ENCODE measurements at places on chromosomes 2 and 18.

GRCh38 chr2:142879151-142879550 is 1.7 kb downstream of the KYNU start:
- H3K27ac ChIP-seq: no peak overlapping the region
- no peaks in the 10 kb centered on the region for H3K36me3 ChIP-seq
- no peaks in the 10 kb centered on the region for H3K4me1 ChIP-seq
- H3K27me3 ChIP-seq: no peaks in the 10 kb centered on the region

GRCh38 chr18:27668158-27668557 is 483.1 kb upstream of the CHST9 start:
- DNase-seq: no peak
- H3K4me1 ChIP-seq: no peaks in the 10 kb centered on the region
- H3K4me3 ChIP-seq: no peak overlapping the region
- H3K27me3 ChIP-seq: no peaks in the 10 kb centered on the region

- no peak overlapping the region for H3K27ac ChIP-seq
- H3K4me3 ChIP-seq: no peak overlapping the region
- peaks cover 99% of the 10 kb centered on the region for H3K36me3 ChIP-seq
- no peak for DNase-seq
- no peaks in the 10 kb centered on the region for H3K4me1 ChIP-seq
- H3K27me3 ChIP-seq: no peaks in the 10 kb centered on the region
These were observed 30.0 kb downstream of the HTR2B start for GRCh38 chr2:231094736-231095346.

- no peak overlapping the region for H3K27ac ChIP-seq
- no peaks in the 10 kb centered on the region for H3K36me3 ChIP-seq
- H3K4me3 ChIP-seq: no peak overlapping the region
- H3K27me3 ChIP-seq: peaks cover 8% of the 10 kb centered on the region
These were observed 99.3 kb upstream of the TMEM18 start for GRCh38 chr2:776487-776886.

DNA sequence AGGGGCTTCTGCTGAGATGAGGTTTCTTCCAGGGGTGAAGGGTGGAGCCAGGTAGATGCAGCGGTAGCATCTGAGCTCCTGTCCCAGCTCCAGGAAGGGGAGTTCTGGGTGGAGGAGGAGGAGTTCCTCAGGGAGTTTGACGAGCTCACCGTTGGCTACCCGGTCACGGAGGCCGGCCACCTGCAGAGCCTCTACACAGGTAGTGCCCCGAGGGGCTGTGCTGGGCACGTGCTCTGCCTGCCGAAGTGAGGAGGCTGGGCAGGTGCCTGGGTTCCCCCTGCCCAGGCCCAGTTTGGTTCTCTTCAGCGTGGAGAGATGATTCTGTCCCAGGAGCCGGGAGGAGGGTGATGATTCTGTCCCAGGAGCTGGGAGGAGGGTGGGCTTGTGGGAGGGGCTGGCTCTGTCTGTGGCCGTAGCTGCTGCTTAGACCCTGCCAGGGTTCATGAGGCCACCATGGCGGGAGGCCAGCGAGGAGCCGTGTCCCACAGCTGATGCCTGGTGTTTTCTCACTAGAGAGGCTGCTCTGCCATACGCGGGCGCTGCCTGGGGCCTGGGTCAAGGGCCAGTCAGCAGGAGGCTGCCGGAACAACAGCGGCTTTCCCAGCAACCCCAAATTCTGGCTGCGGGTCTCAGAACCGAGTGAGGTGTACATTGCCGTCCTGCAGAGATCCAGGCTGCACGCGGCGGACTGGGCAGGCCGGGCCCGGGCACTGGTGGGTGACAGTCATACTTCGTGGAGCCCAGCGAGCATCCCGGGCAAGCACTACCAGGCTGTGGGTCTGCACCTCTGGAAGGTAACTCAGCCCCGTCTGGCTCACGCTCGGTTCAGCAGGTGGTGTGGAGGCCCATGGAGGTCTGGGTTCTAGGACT is 8.2 kb downstream of the CAPN10 start:
- peak; percentile 22 for DNase-seq
- H3K27me3 ChIP-seq: no peaks in the 10 kb centered on the region
- H3K27ac ChIP-seq: no peak overlapping the region
- H3K4me3 ChIP-seq: no peak overlapping the region
- peaks cover 11% of the 10 kb centered on the region for H3K4me1 ChIP-seq
- peaks cover 69% of the 10 kb centered on the region for H3K36me3 ChIP-seq

DNA sequence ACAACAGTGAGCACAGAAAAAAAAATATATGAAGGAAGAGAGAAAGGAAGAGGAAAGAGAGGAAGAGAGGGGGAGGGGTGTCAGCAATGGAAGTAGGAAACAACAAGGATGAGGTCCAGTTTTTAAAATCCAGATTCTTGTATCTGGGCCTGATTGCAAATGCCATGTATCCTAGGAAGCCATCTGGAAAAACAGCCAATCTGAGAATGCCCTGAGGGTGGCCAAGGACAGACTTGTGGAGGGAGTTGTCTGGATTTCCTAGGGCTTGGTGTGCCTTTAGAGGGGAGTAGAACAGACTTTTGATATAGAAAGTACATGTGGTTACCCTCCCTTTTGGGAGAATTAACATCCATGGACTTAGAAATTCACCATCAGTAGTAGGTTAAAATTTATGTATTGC is 47.1 kb downstream of the PRKCE start:
- H3K27me3 ChIP-seq: no peaks in the 10 kb centered on the region
- DNase-seq: no peak
- no peak overlapping the region for H3K27ac ChIP-seq
- no peak overlapping the region for H3K4me3 ChIP-seq
- peaks cover 15% of the 10 kb centered on the region for H3K4me1 ChIP-seq
- H3K36me3 ChIP-seq: no peaks in the 10 kb centered on the region

DNA sequence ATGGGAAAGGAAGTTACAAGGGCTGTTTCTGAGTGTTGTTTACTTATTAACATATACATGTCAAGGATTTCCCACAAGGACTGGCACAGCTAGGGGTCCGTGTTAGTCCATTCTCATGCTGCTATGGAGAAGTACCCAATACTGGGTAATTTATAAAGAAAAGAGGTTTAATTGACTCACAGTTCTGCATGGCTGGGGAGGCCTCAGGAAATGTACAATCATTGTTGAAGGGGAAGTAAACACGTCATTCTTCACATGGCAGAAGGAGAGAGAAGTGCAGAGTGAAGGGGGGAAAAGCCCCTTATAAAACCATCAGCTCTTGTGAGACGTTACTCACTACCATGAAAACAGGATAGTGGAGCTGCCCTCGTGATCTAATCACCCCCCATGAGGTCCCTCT is 128.9 kb upstream of the CELF4 start:
- H3K4me1 ChIP-seq: no peaks in the 10 kb centered on the region
- no peaks in the 10 kb centered on the region for H3K27me3 ChIP-seq
- H3K4me3 ChIP-seq: no peak overlapping the region
- no peak overlapping the region for H3K27ac ChIP-seq

DNA sequence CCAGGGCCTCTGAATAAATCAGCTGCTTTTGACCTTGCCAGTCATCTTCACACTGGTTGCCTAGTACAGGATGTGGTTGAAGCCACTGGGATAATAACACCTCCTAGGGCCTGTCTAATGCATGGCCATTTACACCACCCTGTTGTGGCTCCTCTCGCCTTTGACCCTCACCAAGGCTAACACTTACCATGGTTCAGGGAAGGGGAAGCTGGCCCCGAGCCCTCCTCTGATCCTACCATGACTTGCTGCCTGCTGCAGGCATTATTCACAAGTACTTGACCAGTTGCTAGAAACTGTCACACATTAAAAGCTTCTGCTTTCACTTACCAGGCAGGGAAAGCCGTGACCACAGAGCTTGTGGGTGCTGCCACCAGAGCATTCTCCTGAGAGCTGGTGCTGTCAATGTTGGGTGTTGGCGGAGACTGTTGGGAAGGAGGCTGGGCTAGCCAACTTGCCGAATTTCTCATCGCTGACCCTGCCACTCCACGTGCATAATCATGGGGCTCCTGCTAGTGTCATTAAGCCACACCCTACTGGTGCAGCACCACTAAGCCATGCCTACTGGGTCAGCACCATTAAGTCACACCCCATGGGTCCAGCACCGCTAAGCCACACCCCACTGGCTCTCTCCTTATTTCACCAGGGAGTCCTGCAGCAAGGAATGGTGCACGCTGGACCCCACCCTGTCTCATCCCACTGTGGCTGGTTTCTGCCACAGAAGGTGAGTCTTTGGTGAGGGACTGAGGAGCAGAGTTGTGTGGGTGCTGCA is 47.0 kb upstream of the TTC39C start:
- peak; percentile 53 for DNase-seq
- peaks cover 82% of the 10 kb centered on the region for H3K4me1 ChIP-seq
- no peaks in the 10 kb centered on the region for H3K36me3 ChIP-seq
- H3K27me3 ChIP-seq: no peaks in the 10 kb centered on the region
- no peak overlapping the region for H3K4me3 ChIP-seq
- H3K27ac ChIP-seq: peak overlapping the region; percentile 68

DNA sequence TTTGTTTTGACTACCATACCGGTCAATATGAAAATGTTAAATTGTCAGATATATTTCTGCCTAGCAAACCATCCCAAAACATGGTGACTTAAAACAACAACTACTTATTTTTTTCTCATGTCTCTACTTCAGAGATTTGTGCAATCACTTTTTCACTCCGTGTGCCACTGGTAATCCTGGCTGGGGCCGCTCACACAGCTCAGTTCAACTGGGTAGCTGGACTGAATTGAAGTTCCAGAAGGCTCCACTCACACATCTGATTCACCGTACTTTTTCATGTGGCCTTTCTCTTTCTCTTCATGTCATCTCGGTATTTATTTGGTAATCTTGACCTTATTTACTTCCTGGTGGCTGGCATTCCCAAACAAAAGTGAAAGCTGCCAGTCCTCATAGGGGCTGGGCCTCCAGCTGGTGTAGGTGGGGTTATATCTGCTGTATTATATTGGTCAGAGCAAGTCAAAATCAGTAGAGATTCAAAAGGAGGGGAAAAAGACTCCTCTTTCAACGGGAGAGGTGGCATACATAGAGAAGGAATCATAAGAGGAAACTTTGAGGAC is 513.9 kb upstream of the NXPH2 start:
- no peaks in the 10 kb centered on the region for H3K36me3 ChIP-seq
- no peaks in the 10 kb centered on the region for H3K4me1 ChIP-seq
- no peak overlapping the region for H3K27ac ChIP-seq
- DNase-seq: no peak
- no peak overlapping the region for H3K4me3 ChIP-seq
- H3K27me3 ChIP-seq: no peaks in the 10 kb centered on the region

DNA sequence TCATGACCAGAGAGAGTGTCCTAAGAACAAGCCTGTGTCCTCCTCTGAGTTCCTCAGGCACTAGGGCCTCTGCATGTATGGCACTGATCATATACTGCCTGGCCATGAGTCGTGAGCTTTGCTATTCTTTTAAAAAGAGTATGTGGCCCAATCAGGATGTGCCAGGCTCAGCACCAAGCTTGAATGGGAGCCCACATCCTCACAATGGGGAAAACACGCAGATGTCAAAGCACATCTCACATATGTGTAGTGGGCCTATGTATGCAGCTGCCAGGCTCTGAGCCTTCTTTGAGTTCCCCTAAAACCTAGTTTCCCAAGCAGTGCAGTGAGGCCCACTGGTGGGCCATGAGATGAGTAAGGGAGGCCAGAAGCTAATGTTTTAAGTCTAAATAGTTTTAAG is 69.9 kb upstream of the SLC1A4 start:
- no peak for DNase-seq
- H3K4me1 ChIP-seq: peaks cover 6% of the 10 kb centered on the region
- H3K4me3 ChIP-seq: peak overlapping the region; percentile 26

DNA sequence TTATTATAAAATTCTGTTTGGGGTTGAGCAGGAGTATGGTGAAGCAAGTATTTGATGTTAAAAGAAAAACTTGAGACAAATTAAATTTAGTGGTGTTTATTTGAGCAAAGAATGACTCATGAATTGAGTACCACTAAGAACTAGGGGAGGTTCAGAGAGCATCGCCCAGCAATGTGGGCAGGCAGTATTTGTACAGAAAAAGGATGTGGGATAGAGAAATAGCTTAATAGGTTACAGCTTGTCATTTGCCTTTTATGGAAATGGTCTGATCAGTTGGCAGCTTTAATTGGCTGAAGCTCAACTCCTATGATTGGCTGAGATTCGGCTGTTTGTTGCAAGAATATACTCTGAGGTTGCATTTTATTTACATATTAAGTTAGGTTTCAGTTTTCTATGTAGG is 68.2 kb downstream of the LRATD1 start:
- no peak overlapping the region for H3K27ac ChIP-seq
- no peak for DNase-seq
- no peaks in the 10 kb centered on the region for H3K36me3 ChIP-seq
- no peaks in the 10 kb centered on the region for H3K4me1 ChIP-seq

- H3K27me3 ChIP-seq: no peaks in the 10 kb centered on the region
- H3K4me3 ChIP-seq: no peak overlapping the region
- no peak overlapping the region for H3K27ac ChIP-seq
- no peaks in the 10 kb centered on the region for H3K36me3 ChIP-seq
- no peak for DNase-seq
These were observed 800.9 kb downstream of the LRP1B start for GRCh38 chr2:141329964-141330363.

DNA sequence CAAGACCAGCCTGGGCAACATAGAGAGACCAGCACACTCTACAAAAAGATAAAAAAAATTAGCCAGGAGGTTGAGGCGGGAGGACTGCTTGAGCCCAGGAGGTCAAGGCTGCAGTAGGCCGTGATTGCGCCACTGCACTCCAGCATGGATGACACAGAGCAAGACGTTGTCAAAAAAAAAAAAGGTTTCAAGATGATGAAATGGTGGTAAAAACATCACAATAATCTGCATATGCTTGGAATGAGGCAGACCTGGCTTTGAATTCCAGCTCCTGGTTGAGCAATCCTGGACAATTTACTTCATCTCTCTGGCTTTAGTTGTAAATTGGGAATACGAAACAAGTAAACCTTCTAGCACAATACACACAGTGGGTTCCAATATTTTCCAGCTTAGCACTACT is 24.1 kb downstream of the USP40 start:
- no peaks in the 10 kb centered on the region for H3K27me3 ChIP-seq
- no peak overlapping the region for H3K27ac ChIP-seq
- no peak for DNase-seq
- peaks cover 2% of the 10 kb centered on the region for H3K4me1 ChIP-seq

DNA sequence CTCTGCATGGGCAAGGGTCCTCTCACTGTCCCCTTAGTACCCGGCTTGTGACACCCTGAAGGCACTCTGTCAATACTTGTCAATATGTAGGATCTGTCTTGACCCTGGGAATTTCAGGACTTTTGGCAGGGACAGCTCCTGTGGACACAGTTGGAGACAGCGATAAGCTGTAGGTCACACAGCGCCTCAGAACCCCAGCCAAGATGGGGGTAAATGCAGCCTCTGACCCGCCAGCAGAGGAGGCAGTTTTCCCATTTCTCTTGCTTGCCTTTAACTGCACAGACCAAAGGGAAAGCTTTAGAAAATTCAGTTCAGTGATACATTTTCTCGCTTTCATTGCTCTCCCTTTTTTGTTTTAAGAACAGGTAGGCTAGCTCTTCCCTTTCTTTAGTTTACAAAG is 54.8 kb upstream of the KLHL29 start:
- H3K27ac ChIP-seq: no peak overlapping the region
- no peak for DNase-seq
- no peaks in the 10 kb centered on the region for H3K4me1 ChIP-seq

- no peak overlapping the region for H3K4me3 ChIP-seq
- H3K27me3 ChIP-seq: no peaks in the 10 kb centered on the region
- H3K4me1 ChIP-seq: no peaks in the 10 kb centered on the region
- no peaks in the 10 kb centered on the region for H3K36me3 ChIP-seq
These were observed 283.7 kb upstream of the VWC2L start for GRCh38 chr2:214127170-214127569.

GRCh38 chr2:178074123-178075005 is 1.8 kb upstream of the PDE11A start:
- no peaks in the 10 kb centered on the region for H3K36me3 ChIP-seq
- H3K4me3 ChIP-seq: no peak overlapping the region
- no peak for DNase-seq
- peaks cover 12% of the 10 kb centered on the region for H3K4me1 ChIP-seq
- H3K27ac ChIP-seq: no peak overlapping the region

Data from activated T-cell treated with anti-CD3 and anti-CD28 coated beads, Interleukin-2, amount 50 U/mL, for 24 hours (primary cell).